Activated naive CD4-positive, alpha-beta T cell treated with anti-CD3 and anti-CD28 coated beads, Interleukin-2, amount 10 ng/mL, durations not matched to agents 7 days and 5 days (primary cell): ENCODE measurements at places on chromosomes 5 and 9.

- peaks cover 38% of the 10 kb centered on the region for H3K36me3 ChIP-seq
- peaks cover 6% of the 10 kb centered on the region for H3K4me1 ChIP-seq
- no peak overlapping the region for H3K4me3 ChIP-seq
- H3K27me3 ChIP-seq = peaks cover 4% of the 10 kb centered on the region
These were observed 13.2 kb downstream of the DOCK8 start for GRCh38 chr9:227860-228259.

DNA sequence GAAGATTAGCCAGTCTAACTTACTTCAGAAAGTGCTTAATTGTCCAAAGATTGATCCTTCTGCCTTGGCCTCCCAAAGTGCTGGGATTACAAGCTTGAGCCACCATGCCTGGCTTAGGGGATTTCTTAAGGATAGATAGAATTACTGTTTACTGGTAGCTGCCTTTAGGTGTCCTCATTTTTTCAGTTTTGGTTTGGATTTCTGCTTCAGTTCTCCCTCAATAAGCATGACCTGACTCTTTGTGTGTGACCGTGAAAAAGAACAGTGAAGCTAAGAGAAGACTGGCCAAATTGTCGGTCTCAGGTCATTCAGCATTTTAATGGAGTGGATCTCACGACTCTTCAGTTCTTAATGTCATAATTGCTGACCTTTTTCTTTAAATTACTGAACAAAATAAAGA lies 22.9 kb upstream of the CMYA5 start:
- peaks cover 31% of the 10 kb centered on the region for H3K36me3 ChIP-seq
- H3K27ac ChIP-seq = no peak overlapping the region
- no peaks in the 10 kb centered on the region for H3K4me1 ChIP-seq
- DNase-seq = no peak
- H3K4me3 ChIP-seq = no peak overlapping the region

DNA sequence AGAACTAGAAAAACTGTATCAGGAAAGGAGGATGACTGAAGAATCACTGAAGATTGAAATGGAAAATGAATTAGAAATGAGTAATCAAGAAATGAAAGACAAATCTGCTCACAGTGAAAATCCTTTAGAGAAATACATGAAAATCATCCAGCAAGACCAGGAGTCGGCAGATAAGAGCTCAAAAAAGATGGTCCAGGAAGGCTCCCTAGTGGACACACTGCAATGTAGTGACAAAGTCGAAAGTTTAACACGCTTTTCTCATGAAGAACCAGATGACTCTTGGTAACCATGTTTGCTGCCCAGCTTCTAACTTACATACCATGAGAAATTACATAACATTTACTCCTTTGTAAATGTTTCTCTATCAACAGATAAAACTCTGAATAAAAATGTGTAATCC lies 37.1 kb downstream of the CPLANE1 start:
- peaks cover 15% of the 10 kb centered on the region for H3K36me3 ChIP-seq
- H3K4me1 ChIP-seq = peaks cover 22% of the 10 kb centered on the region
- no peaks in the 10 kb centered on the region for H3K27me3 ChIP-seq
- H3K27ac ChIP-seq = no peak overlapping the region
- no peak overlapping the region for H3K4me3 ChIP-seq

- DNase-seq = no peak
- no peaks in the 10 kb centered on the region for H3K36me3 ChIP-seq
- no peaks in the 10 kb centered on the region for H3K4me1 ChIP-seq
- no peak overlapping the region for H3K4me3 ChIP-seq
These were observed 2.4 kb downstream of the CCL28 start for GRCh38 chr5:43409809-43410271.

GRCh38 chr9:134809826-134810225 lies 70.8 kb upstream of the FCN2 start:
- DNase-seq = no peak
- H3K4me3 ChIP-seq = no peak overlapping the region
- H3K36me3 ChIP-seq = no peaks in the 10 kb centered on the region
- H3K4me1 ChIP-seq = no peaks in the 10 kb centered on the region
- no peaks in the 10 kb centered on the region for H3K27me3 ChIP-seq
- no peak overlapping the region for H3K27ac ChIP-seq

GRCh38 chr5:143646961-143647360 lies 165.0 kb upstream of the HMHB1 start:
- no peaks in the 10 kb centered on the region for H3K36me3 ChIP-seq
- H3K4me3 ChIP-seq = no peak overlapping the region
- no peak for DNase-seq
- H3K27ac ChIP-seq = no peak overlapping the region
- H3K27me3 ChIP-seq = peaks cover 4% of the 10 kb centered on the region

DNA sequence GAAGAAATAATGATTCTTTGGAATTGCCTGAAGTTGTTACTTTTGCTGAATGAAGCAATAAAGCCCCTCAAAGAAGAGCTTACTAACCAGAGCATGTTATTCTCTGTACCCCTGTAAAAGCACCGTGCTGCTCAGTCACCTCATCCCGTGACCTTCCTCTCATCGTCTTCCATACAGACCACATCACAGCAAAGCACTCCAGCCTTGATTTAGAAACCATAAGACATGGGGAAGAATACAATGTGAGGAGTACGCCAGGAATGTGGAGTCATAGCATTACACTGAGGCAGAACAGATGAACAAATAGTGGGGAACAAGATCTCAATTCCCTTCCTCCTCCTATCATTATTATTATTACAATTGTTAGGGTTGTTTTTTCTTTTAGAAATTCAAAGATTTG lies 49.1 kb downstream of the ERAP1 start:
- H3K36me3 ChIP-seq = peaks cover 44% of the 10 kb centered on the region
- H3K4me3 ChIP-seq = no peak overlapping the region
- H3K27ac ChIP-seq = no peak overlapping the region
